ENCODE measurements at places on chromosomes 3 and 15.
A peak's percentile ranks its signal among the peaks of the same experiment; 100 is the strongest.

- DNase-seq, result no peak
Observed at GRCh38 chr3:3683261-3683660, 116.0 kb upstream of the LRRN1 start.

DNA sequence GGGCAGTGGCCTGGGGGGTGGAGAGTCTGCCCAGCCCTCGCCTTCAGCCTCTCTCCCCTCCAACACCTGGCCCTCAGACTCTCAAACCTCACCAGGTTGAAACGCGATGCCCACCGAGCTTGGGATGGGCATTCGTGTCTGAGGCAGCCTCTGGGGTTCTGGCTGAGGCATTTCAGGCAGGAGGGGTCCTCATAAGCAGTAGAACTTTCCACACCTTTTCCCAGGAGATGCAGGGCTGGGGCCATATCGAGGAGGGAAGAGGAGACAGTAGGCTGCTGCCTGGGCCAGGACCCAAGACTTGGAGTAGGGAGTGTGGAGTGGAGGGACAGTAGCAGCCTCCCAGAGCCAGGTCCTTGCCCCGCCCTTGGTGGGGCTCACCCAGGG, 24.6 kb downstream of the ACAA1 start:
- no peak for DNase-seq

DNA sequence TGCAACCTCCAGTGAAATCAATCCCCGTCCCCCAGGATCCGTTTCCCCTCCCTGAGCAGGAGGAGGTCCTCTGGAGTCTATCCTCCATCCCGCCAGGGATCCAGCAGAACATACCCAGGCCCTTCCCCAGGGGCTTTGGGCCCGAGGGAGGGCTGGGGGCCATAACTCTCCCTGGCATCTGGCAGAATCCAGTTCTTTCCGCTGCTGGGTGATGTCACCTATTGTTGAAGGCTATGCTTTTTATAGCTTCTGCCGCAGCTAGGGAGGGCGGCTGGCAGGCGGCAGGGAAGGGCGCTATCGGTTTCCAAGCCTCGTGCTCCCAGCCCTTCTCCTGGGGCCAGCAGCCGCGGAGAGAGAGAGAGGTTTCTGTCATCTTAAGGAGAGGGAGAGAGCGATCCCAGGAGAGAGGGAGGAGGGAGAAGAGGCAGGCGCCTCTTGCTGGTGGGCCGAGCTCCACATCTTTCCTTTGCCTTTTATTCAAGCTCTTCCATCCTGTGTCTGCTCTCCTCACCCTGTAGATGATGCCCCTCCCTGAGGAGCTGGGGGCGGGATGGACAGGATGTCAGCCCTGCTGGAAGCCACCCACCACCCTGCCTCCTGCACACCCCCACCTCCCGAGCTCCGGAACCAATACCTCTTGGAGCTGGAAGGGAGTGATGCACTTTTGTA, 120.1 kb downstream of the ANP32A start:
- peak; percentile 80 for DNase-seq

- DNase-seq, result no peak
Observed at GRCh38 chr15:40327457-40327856, 4.0 kb downstream of the INAFM2 start.

GRCh38 chr15:64030123-64030522, 16.2 kb downstream of the DAPK2 start:
- no peak for DNase-seq

GRCh38 chr3:4926892-4927291, 52.3 kb upstream of the BHLHE40 start:
- DNase-seq, result no peak

DNA sequence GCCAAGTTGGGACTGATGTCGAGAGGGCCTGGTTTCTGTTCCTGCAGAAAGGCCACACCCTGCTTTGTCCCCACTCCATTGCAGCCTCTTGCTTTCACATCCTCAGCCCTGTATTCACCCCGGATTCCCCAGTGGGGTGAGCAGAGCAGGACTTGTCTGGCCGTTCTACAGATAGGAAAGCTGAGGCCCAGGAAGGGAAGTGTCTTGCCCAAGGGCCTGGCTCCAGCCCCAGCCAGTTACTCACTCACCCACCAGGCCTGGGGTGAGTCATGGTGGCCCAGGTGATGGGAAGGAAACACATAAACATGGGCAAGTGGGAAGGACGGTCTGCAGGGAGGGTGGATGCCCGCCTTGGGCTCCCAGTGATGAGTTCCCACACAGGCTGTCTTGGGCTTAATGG, 6.1 kb upstream of the DUSP7 start:
- DNase-seq, result peak; percentile 97

GRCh38 chr15:41879321-41879845, 14.5 kb downstream of the SPTBN5 start:
- no peak for DNase-seq

DNA sequence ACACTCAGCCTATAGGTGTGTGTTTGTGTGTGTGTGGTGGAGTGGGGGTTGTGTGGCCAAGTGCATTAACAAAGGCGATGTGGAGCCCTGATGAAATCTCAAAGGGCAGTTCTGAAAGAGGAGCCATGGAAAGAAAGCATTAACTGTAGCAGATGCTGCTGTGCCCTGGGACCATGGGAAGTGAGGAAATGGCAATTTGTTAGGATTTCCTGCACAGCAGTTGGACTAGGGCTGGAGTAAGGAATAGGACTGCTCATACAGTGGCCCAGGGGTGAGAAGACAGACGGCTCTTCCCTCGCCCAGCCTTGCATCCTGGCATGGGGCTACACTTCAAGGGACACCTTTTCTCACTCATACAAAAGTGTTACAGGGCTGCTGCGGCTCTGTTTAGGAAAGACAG, 12.3 kb upstream of the ZBTB38 start:
- no peak for DNase-seq

DNA sequence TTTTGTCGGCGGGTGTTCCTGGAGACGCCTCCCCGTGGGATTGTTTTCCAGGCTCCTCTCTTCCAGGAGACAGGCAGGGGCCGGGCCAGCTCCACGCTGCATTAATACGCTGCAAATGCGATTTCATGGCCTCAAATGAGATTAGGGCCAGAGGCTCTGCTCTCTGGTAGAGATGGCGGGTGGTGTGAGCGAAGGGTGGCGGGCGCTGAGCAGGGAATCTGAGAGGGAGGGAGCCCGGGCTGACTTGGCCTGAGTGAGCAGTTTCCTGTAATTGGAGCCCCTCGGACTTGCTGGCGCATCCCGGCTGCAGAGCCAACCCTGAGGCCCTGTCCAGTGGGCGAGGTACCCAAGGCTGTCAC, 7.4 kb upstream of the CCDC33 start:
- DNase-seq, result no peak

GRCh38 chr15:64897345-64897985, 14.2 kb upstream of the ANKDD1A start:
- peak; percentile 89 for DNase-seq

DNA sequence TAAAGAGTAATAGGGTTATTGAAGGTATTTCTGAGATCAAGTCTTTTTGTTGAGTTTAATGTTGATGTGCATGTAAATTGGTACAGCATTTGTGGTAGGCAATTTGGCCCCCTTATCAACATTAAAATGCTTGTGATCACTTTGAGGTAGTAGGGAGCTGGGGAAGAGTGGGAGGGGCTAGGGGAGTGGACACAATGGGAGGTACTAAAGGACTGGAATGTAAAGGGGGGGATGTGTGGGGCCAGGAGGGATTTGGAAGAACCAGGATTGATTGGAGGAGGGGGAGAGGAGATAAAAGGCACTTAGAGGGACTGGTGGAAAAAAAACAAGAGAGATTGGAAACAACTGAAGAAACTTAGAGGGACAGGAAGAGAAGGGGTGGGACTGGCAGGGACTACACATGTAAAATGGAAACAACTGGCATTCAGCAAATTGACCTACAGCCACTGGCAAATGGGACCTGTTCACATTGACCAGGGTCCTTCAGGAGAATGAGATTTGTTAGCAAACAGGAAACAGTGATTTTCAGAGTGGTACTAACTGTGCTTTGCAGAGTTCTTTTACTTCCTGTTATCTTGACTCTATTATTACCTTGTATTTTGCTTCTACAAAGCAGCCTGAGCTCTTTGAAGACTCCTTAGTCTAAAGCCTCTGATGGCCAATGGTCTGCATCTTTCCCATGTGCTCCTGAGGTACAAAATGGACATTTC, 47.8 kb upstream of the ZBTB38 start:
- no peak for DNase-seq

DNA sequence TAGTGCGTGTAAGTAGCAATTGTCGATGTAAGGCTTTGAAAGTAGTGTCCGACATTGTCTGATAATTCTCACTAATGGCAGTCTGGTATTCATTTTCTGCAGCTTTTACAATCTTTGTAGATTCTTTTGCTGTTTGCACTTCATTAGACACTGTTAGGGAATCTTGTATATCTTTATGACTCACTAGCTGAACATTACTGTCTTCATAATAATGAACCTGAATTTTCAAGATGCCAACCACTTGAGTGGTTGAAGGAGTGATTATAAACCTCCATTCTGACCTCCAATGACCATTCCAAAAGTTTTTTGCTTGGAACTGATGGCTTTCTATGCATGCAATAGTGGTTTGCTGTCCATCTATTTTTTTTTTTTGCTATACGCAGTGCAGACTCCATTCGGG, 76.4 kb upstream of the MFGE8 start:
- peak; percentile 84 for DNase-seq

- DNase-seq, result no peak
Observed at GRCh38 chr3:188574885-188575284, 420.9 kb downstream of the LPP start.

DNA sequence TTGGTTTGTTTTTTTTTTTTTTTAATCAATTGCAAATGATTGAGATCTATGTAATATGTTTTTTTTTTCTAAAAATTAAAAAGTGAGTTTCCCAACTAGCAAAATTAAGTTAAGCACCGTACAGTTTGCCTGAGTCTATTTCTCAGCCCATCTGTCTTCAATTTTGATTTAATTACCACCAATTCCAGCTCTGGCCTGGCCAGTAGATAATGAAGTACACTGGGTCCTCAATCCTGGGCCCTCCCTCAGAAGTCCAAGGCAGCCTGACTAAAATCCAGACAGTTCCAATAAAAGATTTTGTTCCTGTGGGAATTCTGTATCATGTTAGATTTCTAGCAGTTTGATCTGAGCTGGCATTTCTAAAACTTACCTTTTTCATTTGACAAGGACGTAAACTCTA, 887.2 kb downstream of the NAALADL2 start:
- DNase-seq, result no peak

DNA sequence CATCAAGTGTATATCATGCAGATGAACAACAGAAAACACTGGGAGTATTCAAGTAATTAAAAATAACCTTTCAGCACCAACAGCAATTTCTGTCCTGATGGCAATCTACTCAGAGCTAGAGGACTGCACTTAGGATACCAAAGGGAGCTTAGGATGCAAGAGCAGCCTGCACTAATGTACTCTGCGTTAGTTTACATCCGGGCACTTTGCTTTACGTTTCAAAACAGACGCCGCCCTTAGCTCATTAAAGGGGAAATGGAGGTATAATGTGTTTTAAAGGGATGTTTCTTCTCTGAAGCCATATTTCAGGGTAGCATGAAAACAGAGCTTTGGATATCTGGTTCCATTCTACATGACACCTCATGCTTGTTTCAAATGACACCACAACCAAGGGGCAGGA, 14.0 kb upstream of the B3GNT5 start:
- no peak for DNase-seq

DNA sequence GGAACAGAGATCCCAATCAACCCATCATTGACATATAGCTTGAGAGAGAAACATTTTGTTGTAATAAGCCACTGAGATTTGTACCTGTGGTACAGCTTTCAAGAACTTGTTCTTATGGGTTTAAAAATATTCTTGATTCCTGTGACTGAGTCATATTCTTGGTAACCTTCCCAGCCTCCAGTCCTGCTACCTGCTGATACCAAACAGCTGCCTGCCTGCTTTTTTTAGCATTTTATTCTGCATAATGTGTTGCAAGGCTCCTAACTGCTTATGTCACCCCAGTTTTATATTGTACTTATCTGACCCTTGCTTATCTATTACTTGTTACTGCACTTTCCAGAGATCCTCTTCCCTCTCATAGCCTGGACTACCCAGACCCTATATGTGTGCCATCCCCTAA, 349.3 kb upstream of the SOX2 start:
- no peak for DNase-seq

- DNase-seq, result no peak
Observed at GRCh38 chr3:180990505-180990904, 969 bp upstream of the DNAJC19 start.

DNA sequence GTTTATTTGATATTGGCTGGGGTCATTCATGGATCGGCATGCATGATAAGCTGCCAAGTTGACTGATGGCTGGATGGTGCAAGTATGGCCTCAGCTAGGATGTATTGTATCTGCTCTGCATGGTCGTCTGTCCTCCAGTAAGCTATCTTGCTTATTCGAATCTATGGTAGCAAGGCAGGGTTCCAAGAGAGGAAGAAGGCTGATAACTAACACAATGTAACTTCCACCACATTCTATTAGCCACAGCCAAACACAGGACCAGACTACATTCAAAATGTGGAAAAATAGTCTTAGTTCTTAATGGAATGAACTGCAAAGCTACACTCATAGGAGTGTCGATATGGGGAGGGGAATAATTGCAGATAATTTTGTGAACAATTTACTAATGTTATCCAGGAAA, 175.2 kb downstream of the ARPP21 start:
- DNase-seq, result no peak

DNA sequence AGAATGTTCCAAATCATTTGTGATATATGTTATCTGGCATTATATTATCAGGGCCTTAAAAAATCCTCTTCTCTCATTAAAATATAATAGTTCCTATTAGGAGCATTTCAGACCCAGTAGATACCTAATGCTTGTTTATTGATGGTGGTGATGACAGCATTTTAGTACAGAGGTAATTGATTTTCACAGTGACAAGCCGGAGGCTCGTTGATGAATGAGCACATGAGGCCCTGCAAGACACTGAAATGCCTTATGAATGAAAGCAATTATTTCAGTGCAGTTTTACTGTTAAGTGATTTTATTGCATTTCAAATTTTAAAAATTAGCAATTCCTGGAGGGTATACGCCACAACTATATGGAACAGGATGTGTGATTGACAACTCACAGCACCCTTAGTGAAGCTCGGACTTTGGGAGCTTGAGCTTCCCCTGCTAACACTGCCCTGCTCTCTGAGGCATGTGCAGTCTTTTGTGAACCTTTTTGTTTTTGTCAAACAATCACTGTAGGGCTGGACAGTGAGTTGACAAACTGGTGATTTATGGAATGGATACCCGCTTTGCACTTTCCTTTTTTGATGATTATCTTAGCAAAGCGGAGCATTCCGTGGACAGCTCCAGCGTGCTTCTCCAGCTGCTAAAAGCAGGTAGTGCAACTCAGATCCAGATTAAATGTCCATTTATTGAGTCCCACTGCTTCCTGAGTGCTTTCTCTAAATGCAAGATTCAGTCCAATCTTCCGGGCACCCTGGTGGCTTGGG, 187.0 kb upstream of the ATP10A start:
- no peak for DNase-seq

- no peak for DNase-seq
Observed at GRCh38 chr15:23437673-23438072, 9.4 kb downstream of the GOLGA6L2 start.

- DNase-seq, result no peak
Observed at GRCh38 chr15:68672251-68672650, 93.5 kb downstream of the CORO2B start.

DNA sequence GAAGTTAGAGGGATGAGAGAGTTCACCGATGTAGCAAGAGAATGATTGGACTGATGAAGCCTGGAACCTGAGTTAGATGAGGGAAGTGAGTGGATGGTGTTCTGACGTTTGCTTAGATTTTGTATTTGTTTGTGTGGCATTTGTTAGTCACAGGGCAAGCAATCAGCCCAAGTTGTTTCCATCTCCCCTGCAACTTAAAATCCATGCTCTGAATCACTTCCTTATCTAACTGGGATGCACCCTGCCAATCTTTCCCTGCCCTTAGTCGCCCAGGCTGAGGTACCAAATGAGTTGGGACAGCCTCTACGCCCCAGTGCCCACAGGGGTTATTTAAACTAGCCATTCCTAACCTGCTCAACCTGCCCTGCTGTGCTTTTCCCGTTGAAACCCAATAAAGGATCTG, 12.6 kb downstream of the PAQR5 start:
- DNase-seq, result peak; percentile 45

Data from GM23248 (cell line).